Activated CD8-positive, alpha-beta memory T cell treated with anti-CD3 and anti-CD28 coated beads for 4 hours (primary cell): ENCODE measurements at places on chromosomes 12 and 14.

DNA sequence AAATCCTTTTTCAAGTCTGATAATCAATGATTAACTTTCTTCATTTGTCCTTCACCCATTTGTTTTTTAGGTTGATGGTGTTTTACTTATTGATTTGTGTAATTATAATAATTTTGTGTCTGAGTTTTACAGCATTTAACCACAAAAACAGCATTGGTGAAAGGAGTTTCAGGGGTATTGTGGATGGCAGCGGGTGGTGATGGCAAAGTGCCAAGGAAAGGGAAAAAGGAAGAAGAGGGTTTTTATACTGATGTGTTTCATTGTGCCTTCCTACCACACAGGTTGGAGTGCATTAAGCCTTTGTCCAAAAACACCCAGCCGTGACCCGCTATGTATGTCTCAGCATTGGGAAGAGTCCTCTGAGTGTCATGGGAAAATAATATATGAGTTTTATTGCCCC lies 150.3 kb downstream of the DAD1 start:
- DNase-seq: no peak

- no peak for DNase-seq
These were observed 30.1 kb upstream of the MTERF2 start for GRCh38 chr12:107017042-107017441.

DNA sequence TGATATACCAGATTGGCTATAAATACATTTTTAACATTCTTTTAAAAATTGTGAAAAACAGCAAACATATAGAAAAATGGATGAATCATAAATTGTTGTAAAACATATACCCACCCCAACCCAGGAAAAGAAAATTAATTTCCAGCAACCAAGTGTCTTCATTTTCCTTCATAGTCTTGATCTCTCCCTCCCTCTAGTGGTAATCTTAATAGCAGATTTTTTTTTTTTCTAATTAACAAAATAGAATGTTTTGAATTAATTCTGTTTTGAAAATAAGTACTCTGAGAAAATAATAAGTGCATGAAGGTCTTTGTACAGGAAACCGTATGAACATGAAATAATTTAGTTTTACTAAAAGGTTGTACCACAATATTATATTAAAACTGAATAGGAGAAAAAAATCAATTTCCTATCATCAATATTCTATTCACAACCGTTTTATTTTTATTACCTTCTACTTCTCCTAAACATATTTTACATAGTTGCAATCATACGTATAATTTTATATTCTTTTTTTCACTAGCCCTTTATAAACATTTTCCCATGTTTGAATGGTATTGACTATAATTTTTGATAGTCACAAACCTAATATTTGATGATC lies 7.0 kb downstream of the ETNK1 start:
- DNase-seq: no peak

DNA sequence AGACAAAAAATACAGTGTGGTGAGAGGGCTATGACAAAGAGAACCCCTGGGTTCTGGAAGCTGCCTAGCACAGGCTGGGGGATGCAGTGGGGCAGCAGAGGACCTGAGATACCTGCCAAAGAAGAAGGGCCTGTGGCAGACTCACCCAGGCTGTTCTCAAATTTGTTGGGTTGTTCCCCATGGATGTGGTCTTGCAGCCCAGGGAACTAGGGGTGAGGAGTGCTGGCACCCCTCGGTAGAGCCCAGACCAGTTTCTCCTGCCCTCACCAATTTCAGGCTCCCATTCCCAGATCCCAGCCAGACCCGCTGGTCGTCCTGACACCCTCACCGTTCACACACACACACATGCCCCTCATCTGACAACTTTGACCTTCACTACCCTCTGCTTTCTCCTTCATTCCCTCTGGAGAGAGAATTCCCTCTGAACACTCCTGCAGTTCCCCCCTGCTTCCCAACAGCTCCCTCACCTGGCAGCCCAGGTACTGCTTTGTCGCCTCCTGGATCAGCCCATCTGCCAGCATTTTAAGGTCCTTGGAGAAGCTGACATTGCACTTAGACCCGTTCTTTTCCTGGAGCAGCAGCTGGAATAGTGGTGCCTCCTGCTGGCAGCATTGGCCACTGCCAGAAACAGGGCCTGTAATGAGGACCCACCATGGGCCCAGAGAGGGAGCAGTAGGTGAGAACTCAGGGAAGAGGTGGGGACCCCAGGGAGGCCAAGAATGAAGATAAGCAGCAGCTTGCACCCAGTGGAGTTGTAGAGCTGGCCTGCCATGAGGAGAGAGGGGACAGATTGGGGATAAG lies 5.9 kb upstream of the GDF11 start:
- DNase-seq: no peak

DNA sequence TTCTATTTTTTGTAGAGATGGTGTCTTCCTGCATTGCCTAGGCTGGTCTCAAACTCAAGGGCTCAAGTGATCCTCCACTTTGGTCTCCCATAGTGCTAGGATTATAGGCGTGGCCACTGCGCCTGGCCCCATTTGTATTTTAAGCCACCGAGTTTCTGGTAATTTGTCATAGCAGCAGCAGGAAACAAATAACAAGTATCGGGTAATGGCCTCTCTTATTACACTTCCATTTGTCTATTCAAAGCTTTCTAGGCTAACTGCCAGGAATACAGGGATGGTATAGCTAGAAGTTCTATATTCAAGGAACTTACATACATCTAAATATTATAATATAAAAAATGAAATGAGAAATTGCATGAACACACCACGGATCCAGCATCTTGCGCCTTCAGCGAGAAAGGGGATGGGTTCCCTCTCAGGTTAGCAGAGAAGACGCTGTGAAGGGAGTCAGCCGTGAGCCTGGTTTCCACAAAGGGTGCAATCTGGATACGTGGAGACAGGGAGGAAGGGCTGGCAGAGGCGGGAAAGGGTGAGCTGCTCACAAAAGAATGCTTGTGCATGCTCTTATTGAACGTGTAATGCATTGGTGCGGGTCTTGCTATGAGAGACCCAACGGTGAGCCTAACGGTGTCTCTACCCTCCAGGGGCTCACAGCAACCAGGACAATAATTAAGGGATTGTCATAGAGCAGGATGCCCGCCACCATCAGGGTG lies 9.5 kb downstream of the BDKRB1 start:
- DNase-seq: no peak

GRCh38 chr12:27031531-27031930 lies 9.2 kb downstream of the MED21 start:
- DNase-seq: no peak

- DNase-seq: no peak
These were observed 646.9 kb upstream of the TMEM132C start for GRCh38 chr12:127619869-127620734.

DNA sequence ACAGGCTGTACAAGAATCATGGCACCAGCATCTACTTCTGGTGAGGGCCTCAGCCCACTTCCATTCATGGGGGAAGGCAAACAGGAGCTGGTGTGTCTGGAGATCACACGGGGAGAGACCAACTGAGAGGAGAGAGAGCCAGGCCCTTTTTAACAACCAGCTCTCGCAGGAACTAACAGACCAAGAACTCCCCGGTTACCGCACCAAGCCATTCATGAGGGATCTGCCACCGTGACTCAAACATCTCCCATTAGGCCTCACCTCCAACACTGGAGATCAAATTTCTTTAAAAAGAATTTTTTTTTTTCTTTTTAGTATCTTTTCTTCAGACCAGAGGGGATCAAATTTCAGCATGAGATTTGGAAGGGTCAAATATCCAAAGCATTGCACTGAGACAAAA lies 16.7 kb upstream of the AQP2 start:
- DNase-seq: no peak

DNA sequence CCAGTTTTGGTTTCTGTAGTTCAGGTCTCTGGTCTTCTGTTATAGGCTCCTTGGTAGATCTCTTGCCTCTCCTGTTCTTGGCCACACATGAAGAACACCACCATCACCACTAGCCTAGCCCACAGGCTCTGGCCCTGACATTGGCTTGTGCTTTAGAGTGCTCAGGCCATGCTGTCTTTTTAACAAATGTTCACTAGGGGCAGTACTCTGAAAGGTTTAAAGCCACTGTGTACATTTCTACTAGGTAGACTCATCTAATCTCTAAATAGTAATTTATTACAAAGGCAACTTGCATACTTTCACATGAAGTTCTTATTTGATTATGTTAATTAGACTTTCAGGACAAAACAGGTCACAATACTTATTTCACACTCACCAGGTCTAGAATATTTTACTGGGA lies 38.3 kb downstream of the PDE6H start:
- DNase-seq: no peak

DNA sequence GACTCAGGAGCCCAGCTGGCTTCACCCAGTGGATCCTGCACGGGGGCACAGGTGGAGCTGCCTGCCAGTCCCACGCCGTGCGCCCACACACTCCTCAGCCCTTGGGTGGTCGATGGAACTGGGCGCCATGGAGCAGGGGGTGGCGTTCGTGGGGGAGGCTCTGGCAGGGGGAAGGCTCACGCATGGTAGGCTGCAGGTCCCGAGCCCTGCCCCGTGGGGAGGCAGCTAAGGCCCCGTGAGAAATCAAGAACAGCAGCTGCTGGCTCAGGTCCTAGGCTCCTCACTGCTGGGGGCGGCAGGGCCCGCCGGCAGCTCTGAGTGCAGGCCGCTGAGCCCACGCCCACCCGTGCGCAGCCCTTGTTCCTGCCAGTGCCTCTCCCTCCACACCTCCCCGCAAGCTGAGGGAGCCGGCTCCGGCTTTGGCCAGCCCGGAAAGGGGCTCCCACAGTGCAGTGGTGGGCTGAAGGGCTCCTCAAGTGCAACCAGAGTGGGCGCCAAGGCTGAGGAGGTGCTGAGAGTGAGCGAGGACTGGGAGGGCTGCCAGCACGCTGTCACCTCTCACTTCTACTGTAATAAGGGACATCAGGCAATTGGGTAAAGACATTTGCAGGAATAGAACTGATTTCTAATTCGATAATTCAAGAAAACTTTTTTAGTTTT lies 115.4 kb downstream of the TMTC2 start:
- DNase-seq: no peak

DNA sequence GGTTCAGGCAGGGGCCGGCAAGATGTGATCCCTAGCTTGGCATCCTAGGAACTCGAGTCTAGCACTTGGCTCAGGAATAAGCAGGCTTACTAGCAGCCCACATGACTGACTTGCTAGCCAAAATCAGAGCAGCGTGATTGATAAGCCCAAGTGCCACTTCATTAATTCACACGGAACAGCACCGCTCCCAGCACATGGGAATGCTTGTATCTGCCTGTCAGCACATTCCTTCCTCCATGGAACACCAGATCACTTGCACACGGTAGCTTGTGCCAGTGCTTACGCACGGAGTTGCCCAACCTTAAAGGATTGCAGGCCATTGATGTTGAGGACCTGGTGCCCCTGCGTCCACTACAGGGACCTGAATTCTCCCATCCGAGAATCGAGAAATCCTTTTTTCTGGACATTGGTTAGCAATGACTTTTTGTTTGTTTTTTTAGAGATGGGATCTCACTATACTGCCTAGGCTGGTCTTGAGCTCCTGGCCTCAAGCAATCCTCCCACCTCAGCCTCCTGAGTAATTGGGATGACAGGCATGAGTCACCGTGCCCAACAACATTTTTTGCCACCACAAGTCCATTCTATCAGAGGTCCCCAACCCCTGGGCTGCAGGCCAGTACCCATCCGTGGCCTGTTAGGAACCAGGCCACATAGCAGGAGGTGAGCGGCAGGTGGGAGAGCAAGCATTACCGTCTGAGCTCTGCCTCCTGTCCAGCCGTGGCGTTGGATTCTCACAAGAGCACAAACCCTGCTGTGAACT lies 30.6 kb upstream of the TSPAN9 start:
- no peak for DNase-seq

DNA sequence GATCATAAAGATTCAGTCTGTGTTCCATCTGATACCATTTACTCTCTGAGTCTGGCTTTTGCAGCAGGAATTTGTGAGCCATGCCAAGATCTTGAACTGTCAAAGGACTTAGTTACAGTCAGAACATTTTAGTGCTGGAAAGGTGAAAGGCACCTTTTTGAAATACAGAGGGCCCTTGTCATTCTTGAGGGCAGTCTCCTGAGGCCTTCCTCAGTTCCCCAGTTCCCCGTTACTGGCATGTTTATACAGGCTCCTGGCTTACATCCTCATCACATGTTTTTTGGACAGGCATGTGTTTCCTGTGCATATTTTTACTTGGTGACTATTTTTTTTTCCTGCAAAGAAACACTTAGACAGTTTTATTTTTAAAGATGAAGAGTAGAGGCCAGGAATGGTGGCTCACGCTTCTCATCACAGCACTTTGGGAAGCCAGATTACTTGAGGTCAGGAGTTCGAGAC lies 21.0 kb downstream of the CFAP54 start:
- no peak for DNase-seq

DNA sequence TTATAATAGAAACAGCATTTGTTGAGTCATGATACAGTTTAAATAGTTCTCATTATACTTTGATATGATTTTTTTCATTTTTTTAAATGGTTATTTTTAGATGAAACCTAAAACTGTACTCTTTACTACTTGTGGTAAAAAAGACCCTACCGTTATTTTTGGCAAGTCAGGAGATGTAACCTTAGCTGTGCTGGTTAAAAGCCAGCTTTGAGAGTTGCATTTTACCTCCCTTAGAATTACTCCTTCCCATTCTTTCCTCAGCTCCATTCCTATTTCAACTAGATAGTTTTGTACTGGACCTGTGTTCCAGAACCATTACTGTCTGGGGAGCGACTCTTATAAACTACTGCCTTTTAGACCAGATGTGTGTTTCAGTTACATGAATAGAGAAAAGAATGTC lies 92.0 kb downstream of the RAD51B start:
- DNase-seq: no peak

GRCh38 chr12:44876544-44877410 lies 662 bp upstream of the NELL2 start:
- DNase-seq: no peak

DNA sequence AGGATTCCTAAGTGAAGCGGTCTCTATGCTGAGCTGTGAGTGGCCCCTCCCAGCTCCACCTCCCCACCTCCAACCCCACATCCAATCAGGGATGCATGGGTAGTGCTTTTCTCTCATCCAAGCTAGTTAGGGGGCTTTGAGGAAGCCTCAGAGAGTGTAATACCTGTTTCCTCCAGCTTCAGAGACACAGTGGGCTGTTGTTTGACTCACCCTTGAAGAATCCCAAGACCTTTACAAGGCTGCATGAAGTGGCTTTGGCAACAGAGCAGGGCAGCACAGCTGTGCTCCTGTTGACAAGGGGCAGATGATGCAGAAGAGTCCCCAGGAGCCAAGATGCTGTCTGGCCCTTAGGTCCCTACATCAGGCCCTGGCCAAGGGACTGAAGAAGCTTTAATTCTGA lies 27.1 kb upstream of the CLMN start:
- DNase-seq: no peak
